ENCODE measurements at places on chromosomes 1 and 21.

DNA sequence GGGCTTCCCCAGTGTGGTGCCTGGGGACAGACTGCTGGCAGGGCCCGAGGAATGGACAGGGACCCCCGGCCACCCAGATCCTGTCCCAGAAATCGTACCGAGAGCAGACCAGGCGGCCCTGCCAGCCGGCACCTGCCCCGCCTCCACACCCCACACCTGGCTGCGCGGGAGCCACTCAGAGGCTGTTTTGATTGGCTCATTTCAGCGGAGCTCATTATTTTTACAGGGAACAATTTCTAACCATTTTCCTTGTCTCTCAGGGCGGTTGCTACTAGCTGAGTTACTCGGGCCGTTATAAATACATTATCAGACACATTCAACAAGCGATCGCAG lies 39.3 kb upstream of the AJAP1 start:
- no peak for DNase-seq

GRCh38 chr1:43402089-43402865 lies 12.6 kb downstream of the SZT2 start:
- no peak for DNase-seq

- no peak for DNase-seq
Measured at GRCh38 chr1:246032984-246033383, 474.1 kb downstream of the SMYD3 start.

- DNase-seq, result no peak
Measured at GRCh38 chr1:55682198-55682597, 467.0 kb upstream of the USP24 start.

GRCh38 chr1:88291611-88292354 lies 392.3 kb upstream of the PKN2 start:
- no peak for DNase-seq

DNA sequence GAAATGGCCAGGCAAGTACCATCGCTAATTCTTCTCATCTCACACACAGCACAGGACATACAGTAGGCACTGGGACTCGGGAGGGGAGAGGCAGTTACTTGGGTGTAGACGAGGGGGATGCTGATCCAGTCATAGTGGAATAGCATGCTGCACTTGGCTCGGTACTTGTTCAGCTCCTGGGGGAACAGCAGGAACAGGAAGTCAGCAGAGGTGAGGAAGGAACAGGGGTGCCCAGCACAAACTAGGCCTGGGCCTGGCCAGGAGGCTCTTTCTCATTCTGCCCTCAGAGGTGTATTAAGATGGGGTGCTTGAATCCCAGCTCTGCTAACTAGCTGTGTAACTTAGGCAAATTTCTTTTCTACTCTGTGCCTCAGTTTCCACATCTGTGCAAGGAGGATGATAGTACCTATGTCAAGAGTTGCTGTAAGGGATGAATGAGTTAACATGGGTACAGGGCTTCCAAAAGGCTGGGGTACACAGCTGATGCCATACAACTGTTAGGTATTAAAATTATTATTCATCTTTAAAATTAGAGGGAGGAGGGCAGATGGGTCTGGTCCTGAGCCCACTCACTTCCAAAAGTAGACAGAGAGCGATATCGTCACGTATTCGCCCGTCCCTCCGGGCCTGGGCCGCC lies 2.4 kb downstream of the BEST4 start:
- no peak for DNase-seq

DNA sequence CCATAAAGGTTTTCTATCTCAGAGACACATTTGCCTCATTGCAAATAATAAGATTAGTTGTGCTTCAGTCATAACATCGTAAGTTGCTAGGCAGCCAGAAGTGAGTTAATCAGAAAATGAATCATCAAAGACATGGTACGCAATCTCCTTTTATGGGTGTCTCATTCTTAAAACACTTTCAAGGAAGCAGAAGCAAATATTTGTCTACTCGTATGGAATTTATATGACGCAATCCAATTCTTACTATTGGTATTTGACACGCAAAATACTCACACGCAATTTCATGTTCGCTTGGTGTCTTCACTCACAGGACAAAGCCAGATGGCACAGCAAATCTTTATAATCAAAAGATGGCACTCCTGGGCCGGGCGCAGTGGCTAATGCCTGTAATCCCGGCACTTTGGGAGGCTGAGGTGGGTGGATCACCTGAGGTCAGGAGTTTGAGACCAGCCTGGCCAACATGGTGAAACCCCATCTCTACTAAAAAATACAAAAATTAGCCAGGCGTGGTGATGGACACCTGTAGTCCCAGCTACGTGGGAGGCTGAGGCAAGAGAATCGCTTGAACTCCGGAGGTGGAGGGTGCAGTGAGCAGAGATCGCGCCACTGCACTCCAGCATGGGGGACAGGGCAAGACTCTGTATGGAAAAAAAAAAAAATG lies 56.4 kb downstream of the HLCS start:
- DNase-seq, result peak; percentile 17

DNA sequence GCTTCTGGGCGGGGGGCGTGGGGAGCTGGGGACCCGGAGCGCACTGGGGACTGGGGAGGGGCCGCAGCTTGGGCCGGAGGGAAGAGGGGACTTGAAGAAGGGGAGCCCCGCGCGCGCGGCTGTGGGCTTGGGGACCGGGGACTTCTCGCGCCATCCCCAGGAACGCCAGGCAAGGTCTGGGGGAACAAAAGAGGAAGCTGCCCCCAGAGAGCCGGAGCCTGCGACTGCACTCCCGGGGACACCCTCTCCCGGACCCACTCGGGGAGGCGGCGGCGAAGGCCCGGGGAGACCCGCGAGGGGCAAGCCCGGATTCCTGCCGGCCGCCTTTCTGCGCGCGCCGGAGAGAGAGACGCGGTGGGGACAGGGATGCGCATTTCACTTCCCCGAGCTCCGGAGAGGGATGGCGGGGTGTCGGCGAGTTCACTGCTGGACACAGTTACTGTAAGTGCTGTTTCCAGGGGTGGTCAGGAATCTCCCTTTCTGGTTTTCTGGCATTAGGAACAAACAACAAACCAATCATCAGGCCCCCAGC lies 732 bp downstream of the ABCG1 start:
- no peak for DNase-seq

DNA sequence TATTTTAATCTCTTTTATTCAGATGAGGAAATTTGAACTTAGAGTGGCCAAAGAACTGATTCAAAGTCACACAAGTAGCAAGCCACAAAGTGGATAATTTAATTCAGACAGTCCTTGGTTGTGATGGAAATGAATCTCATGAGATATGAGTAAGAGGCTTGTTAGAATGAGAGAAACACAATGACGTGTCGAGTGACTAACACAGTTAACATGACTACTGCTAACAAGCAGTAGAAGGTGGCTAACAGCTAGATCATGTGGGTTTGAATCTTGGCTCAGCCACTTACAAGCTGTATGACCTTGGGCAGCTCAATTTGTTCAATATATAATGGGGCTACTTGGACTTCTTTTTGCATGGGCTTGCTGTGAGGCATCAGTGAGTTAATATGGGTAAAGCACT lies 104.5 kb upstream of the LMO4 start:
- DNase-seq, result no peak

DNA sequence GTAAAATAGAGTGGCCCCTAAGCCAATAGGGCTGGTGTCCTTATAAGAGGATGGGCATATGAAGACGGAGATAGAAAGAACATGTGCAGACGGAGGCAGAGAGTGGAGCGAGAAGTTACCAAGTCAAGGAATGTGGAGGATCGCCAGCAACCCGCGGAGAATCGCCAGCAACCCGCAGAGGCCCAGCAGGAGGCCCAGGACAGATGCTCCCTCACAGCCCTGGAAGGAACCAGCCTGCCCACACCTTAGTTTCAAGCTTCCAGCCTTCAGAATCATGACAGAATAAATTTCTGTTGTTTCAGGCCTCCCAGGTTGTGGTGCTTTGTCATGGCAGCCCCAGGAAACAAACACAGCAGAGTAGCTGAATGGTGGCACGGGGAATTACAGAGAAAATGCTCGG lies 9.6 kb downstream of the CLDN14 start:
- DNase-seq, result no peak

- DNase-seq, result no peak
Measured at GRCh38 chr21:40512590-40512989, 334.4 kb downstream of the DSCAM start.

- no peak for DNase-seq
Measured at GRCh38 chr1:228360533-228361313, 45.9 kb downstream of the TRIM11 start.

DNA sequence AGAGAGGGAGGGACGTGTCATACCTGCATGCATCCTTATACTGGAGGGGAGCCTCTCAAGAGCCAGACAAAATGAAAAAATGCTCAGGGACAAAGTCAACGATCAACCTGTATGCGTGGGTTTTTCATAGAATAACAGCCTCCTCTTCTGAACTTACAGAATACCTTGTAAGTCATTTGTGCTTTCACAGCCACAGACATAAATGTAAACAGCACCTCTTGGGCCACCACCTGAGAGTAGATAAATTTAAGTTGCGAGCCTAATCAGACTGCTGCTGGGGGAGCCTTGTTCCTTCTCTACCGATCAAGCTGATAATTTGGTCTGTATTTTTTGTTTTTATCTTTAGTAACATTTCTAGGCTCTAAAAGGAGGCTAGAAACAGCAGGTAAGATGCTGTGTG lies 223.1 kb downstream of the KIF26B start:
- no peak for DNase-seq

GRCh38 chr1:183227422-183228346 lies 41.6 kb downstream of the LAMC2 start:
- peak; percentile 58 for DNase-seq

- no peak for DNase-seq
Measured at GRCh38 chr1:159945483-159946241, at the start of gene IGSF9. TSS of gene IGSF9 (minus strand) at chr1:159945613. CDS start at chr1:159943454, 2,159 bp downstream.

DNA sequence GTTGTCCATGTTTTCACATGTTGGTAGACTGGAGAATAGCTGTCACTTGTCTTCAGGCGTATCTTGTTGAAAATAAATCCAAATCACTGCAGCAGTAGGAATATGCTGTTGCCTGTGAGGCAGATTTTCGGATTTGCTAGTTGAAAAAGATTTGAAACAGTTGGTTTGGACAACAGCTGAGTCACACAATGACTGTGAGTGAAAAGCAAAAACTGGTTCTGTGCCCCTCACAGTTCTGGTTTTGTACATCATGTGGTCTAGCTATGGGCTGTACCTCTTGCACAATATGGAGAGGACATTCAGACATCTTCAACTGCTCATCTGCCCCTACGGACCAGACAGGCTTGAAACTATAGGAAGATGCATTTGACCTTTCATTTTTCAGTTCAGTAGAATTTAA lies 1.8 kb downstream of the ARF1 start:
- DNase-seq, result no peak

GRCh38 chr1:236016083-236016482 lies 48.8 kb downstream of the NID1 start:
- DNase-seq, result no peak

- no peak for DNase-seq
Measured at GRCh38 chr1:35488336-35488735, 68.9 kb downstream of the KIAA0319L start.

GRCh38 chr1:213602796-213603486 lies 384.8 kb upstream of the PROX1 start:
- DNase-seq, result no peak

GRCh38 chr1:228862542-228863505 lies 127.5 kb downstream of the RHOU start:
- DNase-seq, result no peak

- no peak for DNase-seq
Measured at GRCh38 chr1:79695138-79695537, 688.6 kb upstream of the ADGRL4 start.

GRCh38 chr21:42190486-42190863 lies 28.5 kb upstream of the ABCG1 start:
- DNase-seq, result no peak

GRCh38 chr1:235821361-235821981 lies 45.2 kb downstream of the LYST start:
- DNase-seq, result no peak

- no peak for DNase-seq
Measured at GRCh38 chr1:25041916-25042315, 111.8 kb upstream of the RUNX3 start.

DNA sequence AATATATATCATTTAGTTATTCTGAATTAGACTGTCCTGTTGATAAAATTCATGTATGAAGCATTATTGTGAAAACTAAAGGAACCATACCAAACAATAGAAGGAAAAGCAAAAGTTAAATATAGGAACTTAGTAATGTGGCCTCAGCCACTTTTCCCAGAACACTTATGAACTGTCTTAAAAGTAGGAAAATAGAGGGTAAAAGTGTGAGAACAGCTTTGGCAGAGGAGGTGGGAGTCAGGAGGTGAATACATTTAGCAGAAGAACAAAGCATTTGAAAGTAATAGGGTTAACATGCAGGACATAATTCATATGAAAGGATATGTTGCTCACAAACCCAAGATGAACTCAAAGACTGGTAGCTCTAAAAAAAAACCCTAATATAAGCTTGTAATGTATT lies 121.9 kb downstream of the KCNT2 start:
- DNase-seq, result no peak
